ENCODE measurements at places on chromosomes 4 and X. TPM values are rescaled to one million over a fixed set of nuclear protein-coding genes. Genes with fewer than 3 reads are reported as not detected.

DNA sequence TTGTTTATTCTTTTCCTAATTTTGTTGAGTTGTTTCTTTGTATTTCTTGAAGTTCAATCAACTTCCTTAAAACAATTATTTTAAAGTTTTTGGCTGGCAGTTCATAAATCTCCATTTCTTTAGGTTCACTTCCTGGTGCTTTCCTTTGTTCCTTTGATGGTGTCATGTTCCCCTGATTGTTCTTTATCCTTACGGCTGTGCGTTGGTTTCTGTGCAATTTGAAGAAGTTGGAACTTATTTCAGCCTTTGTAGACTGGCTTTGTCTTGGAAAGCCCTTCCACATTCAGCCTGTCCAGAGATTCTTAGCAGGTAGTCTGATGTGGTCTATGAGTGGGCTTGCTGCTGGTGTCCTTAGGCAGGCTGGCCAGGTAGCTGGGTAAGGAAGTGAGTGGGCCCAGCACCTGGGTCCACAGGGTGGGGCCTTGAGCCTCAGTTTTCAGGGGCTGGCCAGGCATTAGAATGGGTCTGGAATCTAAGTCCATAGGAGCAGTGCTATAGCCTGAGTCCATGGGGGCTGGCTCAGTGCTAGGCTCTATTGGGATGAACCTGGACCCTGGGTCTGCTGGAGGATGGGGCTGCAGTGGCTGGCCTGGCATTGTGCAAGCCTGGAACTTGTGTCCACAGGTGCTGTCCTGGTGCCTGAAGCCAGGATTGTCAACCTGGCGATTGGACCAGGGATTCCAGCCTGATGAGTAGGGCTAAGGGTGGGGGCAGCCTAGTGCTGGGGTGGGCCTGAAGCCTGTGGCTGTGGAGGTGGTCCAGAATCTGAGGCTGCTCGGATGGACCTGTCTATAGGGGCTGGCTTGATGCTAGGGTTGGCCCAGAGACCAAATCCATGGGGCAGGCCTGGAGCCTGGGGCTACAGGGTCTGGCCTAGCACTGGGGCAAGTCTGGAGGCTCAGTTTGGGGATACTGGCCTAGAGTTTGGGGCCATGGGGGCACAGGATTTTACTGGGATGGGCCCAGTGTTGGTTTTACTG, 152.4 kb downstream of the STAG2 start:
- DNase-seq, result no peak

- no peak for DNase-seq
These were observed 241.2 kb downstream of the PCDH10 start for GRCh38 chr4:133390198-133390855.

DNA sequence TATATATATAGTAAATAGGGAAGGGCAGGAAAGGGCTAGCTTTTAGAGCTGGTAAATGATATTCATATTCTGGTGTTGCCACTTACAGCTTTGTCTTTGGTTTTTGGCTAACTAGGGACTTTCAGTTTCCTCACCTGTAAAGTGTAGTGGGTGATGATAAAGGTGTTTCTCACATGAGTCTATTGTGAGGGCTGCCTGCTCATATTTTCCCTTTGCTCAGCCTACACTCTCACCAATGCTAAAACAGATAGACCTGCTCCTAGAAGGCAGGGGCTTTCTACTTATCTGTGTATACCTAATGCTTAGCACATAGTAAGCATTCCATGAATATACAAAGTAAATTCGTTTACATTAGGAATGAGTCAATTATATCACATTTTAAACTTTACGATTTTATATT, 137.2 kb upstream of the HS3ST1 start:
- DNase-seq, result no peak

DNA sequence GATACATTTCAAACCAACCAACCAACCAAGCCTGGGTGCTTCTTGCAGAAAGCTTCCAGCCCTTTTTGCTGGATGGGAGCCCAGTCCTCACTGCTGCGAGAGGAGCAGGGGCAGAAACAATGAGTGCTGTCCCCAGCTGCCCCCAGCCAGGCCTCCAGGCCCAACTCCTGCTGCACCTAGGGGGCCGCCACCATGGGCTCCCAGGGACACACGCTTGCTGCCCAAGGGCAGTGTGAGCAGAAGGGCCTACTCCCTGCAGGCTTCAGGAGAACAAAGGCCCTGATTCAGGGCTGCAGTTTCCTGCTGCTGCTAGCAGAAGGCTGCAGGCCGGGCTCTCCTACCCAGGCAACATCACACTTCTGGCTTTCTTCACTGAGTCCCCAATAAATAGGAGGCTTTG, 37.7 kb upstream of the ENPP6 start:
- no peak for DNase-seq

DNA sequence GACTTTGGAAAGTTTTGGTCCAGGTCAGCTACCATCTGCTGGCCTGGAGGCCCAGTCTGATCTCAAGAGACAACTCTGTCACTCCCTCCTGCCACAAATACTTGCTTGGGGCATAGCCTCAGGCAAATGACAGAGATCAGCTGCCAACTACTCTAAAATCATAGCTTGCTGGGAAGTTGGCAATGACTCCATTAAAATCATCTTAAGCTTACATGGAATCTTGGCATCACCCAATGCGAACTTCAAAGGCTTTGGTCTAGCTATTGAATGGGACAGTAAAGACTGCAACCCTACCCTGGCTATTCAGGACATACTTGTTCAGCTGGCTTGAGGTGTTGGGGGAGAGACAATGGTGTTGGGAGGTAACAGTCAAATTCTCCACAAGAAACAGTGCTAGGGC, 7.0 kb upstream of the USO1 start:
- DNase-seq, result no peak

- peak; percentile 70 for DNase-seq
These were observed 94.7 kb downstream of the SEL1L3 start for GRCh38 chr4:25767877-25768725.

GRCh38 chr4:110638089-110638746, 15.3 kb upstream of the PITX2 start:
- DNase-seq, result no peak

GRCh38 chr4:70874268-70875156, 27.7 kb upstream of the MOB1B start:
- no peak for DNase-seq

DNA sequence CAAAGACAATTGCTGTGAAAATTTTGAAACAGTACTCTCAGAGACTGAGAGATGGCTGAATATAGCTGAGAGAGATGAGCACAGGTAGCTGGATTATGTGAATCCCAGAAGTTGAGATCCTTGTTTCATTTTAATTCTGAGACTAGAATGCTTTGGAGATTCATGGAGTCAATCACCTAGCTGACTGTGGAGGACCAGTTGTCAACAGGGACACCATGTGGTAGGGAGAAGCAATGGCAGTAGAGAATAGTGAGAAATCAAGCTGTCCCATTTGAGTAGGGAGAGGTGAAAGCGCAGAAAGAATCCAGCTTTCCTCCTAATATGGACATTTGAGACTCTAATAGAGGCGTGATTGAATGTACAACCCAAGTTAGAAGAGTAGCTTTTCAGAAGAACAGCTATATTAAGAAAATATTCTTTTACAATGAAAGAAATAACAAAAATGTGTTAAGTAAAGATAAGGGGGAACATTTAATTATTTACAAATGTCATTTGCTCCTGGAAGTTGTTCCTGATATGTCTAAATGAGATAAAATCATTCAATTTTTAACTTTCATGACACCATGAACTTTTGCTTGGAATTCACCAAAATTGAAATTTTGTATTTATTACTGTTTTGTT, 30.3 kb upstream of the GLRB start:
- no peak for DNase-seq

DNA sequence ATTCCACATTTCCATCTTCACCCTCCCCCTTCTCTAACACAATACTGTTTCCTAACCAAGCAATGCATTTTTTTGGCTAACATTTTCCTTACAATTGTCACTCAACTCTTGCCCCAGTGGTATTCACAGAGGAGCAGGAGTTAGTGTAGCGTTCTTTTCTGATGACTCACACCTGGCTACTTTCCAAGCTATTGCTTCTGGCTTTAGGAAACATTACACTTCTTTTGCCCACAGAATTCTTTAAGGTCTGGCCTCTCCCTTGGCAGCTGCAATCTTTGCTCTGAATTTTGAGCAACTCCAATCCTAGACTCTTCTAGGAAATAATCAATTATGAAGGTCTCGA, 27.5 kb upstream of the PDGFC start:
- DNase-seq, result peak; percentile 62

DNA sequence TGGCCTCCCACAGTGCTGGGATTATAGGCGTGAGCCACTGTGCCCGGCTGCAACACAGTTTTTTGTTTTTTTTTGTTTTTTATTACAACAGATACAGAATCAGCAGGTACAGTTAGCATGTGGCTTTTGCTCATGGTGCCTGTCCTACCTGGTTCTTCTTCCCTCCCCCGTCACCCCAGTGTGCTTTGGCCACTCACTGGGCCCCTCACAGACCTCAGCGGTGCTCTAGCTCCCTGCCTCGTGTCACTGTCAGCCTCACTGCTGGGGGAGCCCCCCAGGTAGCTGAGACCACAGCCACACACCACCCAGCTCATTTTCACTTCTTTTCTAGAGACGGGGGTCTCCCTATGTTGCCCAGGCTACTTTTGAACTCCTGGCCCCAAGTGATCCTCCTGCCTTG, 38.7 kb downstream of the HTT-AS start:
- DNase-seq, result no peak

DNA sequence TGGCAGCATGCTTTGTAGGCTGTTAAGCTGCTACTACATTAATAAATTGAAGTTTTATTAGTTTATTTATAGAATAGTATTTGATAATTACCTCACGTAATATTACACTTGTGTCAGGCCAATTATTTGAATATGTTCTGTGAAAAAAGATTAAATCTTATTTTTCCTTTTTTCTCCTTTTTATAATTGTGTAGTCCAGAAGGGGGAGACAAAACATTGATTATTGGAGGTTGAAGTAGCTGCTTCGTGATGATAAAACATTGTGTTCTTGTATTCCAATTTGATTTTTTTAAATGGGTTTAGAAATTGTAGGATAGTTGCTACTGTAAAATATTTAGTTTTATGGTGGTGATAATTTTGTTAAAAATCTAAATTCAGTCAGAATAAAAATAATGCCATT, 85.7 kb downstream of the DIAPH2 start:
- peak; percentile 6 for DNase-seq

DNA sequence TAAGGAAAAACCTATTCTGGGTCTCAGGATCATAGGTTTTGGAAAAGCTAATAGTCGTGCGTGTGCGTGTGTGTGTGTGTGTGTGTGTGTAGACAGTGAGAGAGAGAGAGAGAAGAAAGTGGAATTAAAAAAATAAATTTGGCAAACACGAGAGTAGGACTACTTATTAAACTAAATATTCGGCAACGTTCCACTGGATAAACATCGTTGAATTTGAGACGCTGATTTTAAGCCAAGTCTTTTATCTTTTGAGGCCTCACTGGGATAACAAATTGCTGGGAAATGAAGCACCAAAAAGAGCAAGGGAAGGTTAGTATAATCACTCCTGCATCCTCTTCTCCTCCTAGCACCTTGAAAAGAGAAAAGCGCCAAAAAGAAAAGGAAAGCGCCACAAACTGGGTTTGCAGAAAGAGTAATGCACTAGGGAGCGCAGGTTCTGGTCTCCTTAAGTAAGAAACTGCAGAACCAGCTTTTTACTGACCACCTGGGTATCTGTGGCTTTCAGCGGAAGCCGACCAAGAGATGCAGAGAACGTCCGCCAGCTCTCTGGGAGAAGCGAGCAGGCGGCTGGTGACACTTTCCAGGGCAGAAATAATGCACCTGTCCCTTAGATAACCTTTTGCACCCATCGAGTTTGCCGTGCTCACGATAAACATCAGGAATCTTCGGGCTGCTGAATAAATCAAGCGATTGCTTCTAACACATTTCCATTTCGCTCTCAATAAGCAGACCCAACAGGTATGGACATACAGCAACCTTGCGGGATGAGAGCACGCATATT, 3.4 kb downstream of the ATOH1 start:
- DNase-seq, result no peak

- peak; percentile 17 for DNase-seq
These were observed 1441.6 kb upstream of the PCDH7 start for GRCh38 chr4:29278585-29278984.

DNA sequence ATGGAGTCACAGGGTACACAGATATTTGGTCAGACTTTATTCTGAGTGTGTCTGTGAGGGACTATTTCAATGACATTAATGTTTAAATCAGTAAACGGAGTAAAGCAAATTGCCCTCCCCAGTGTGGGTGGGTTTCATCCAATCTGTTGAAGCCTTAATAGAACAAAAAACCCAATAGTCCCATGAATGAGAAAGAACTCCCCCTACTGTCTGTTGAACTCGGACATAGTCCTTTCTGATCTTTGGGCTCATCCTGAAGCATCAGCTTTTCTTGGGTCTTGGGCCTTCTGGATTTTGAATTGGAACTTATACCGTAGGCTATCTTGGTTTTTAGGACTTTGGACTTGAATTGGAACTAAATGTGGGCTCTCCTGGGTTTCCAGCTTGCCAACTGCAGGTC, 193.6 kb downstream of the COX7B2 start:
- DNase-seq, result no peak

GRCh38 chrX:35251226-35251625, 308.6 kb downstream of the FAM47B start:
- no peak for DNase-seq

- DNase-seq, result no peak
These were observed 18.4 kb upstream of the CTSO start for GRCh38 chr4:155972098-155972497.

DNA sequence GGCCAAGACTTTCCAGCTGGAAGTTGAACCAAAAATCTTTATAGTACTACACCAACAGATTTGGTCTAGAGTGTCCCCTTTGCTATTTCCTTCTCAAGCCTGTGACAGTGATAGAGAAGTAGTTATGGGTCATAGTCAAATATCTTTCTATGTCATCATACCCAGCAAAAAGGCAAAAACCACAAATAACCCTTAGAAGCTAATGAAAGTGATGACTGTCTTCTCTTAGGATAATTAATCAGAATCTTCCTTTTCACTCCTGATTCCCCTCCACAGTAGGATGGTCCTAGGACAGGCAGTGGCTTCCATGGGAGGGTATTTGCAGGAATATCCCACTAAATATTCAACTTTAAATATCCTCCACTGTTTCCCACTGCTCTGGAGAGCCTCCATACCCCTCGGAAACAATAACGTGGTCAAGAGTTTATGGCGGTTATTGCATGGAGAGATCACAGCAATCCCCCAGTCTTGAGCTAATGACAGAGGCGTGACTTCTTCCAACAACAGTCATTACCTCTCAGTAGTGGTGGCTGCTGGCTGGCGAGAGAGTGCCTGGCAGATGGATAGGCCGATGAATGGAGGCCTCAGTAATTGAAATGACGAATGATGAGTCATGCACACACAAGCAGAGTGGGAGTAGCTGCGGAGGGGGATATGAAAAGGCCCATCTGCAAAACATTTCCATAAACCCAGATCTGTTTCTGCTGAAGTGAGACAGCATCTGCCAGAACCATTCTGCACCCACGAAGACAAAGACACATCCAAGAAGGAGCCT, 154.9 kb downstream of the STK32B start:
- DNase-seq, result no peak

GRCh38 chr4:3365871-3366842, 73.3 kb downstream of the RGS12 start:
- no peak for DNase-seq

- DNase-seq, result no peak
These were observed 13.8 kb downstream of the MAD2L1 start for GRCh38 chr4:120052856-120053255.

- no peak for DNase-seq
These were observed 61.8 kb downstream of the CPE start for GRCh38 chr4:165440415-165441158.

The GPR50 gene
- not detected for polyA plus RNA-seq

The MAGEA2B gene
- polyA plus RNA-seq, result not detected

The C4orf51 gene
- polyA plus RNA-seq, result not detected

The POU4F2 gene
- polyA plus RNA-seq, result not detected
